ENCODE measurements at places on chromosomes 16 and 17. TPM values are rescaled to one million over a fixed set of nuclear protein-coding genes. Genes with fewer than 3 reads are reported as not detected.

POLR3K gene
- total RNA-seq, result 12.0 TPM

- peaks cover 11% of the 10 kb centered on the region for H3K36me3 ChIP-seq
- no peaks in the 10 kb centered on the region for H3K4me1 ChIP-seq
- no peak for DNase-seq
- H3K27me3 ChIP-seq, result no peaks in the 10 kb centered on the region
Observed at GRCh38 chr17:32723310-32723955, 153.5 kb downstream of the MYO1D start.

TNFRSF17 gene
- total RNA-seq, result 0.41 TPM

TP53TG3C gene
- not detected for total RNA-seq

GRCh38 chr17:64747938-64748540 is 85.9 kb upstream of the SMURF2 start:
- H3K4me3 ChIP-seq, result no peak overlapping the region
- no peaks in the 10 kb centered on the region for H3K27me3 ChIP-seq
- no peak for DNase-seq
- no peak overlapping the region for H3K27ac ChIP-seq
- H3K4me1 ChIP-seq, result no peaks in the 10 kb centered on the region

DNA sequence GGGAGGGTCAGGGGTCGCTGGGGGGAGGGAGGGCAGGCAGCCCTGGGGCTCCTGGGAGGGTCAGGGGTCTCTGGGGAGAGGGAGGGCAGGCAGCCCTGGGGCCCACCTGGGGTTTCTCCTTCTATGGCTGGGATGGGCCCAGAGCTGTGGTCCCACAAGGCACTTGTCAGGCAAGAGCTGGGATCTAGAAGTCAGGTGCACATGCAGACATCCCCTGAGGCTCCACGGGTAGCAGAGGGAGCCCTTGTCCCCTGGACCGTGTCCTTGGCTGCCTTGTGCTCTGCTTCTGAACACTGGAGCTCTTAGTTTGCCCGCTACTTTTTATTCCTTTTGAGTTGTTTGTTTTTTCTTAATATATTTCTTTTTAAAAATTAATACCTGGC is 1.8 kb downstream of the TUBB3 start:
- H3K36me3 ChIP-seq, result no peaks in the 10 kb centered on the region
- DNase-seq, result no peak
- no peak overlapping the region for H3K27ac ChIP-seq
- H3K4me3 ChIP-seq, result no peak overlapping the region

- peaks cover 39% of the 10 kb centered on the region for H3K4me1 ChIP-seq
- H3K4me3 ChIP-seq, result peak within 1 kb of the TSS; percentile 95
Observed at GRCh38 chr16:67968400-67969253, at the start of gene SLC12A4. Gene SLC12A4 (minus strand): TSS chr16:67968637. CDS start chr16:67968553, 84 bp downstream.

GRCh38 chr16:868386-868755 is 67.8 kb upstream of the GNG13 start:
- H3K36me3 ChIP-seq, result peaks cover 7% of the 10 kb centered on the region
- no peak for DNase-seq
- no peaks in the 10 kb centered on the region for H3K27me3 ChIP-seq
- H3K4me1 ChIP-seq, result no peaks in the 10 kb centered on the region
- no peak overlapping the region for H3K27ac ChIP-seq

DNA sequence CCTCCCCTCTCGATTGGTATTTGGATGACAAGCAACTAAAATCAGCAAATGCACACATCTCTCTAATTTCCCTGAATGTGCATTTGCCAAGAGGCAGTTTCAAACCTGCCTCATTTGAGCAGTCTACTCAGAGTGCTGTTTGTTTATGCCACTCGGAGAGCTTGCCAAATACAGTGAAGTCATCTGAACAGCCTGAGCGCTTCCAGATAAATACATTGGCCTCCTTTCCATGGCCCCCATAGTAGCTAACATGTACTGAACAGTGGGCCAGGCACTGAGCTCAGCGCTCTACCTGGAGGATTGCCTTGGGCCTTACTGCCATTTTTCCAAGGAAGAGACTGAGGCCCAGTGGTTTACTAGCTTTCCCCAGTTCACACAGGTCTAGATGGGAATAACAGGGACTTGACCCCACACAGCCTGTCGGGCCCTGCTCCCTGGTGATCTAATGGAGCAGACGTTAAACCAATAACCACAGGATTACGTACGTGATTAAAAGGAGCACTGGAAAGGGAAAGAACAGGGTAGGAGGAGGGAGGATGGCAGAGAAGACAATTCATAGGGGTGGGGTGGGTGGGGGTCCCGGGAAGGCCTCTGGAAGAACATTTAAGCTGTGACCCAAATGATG is 18.7 kb upstream of the ANKRD40CL start:
- H3K27ac ChIP-seq, result no peak overlapping the region
- no peaks in the 10 kb centered on the region for H3K36me3 ChIP-seq
- peaks cover 8% of the 10 kb centered on the region for H3K27me3 ChIP-seq
- no peak overlapping the region for H3K4me3 ChIP-seq
- H3K4me1 ChIP-seq, result peaks cover 11% of the 10 kb centered on the region
- DNase-seq, result no peak

DNA sequence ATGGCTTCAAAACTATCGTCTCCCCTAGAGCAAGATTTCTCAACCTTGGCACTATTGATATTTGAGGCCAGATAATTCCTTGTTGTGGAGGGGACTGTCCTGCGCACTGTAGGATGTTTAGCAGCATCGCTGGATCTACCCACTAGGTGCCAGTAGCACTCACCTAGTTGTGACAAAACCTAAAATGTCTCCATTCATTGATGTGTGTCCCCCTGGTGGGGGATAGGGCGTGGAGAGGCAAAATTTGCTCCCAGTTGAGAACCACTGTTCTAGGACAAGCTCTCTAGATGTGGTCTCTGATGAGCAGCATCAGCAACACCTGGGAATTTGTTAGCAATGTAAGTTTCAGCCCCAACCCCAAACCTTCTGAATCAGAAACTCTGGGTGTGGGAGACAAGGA is 259.0 kb downstream of the XYLT1 start:
- no peaks in the 10 kb centered on the region for H3K36me3 ChIP-seq
- no peaks in the 10 kb centered on the region for H3K4me1 ChIP-seq
- H3K27ac ChIP-seq, result no peak overlapping the region
- no peak for DNase-seq

ZG16 gene
- not detected for total RNA-seq

GRCh38 chr16:27678955-27679354 is 129.0 kb downstream of the KATNIP start:
- H3K36me3 ChIP-seq, result peaks cover 21% of the 10 kb centered on the region
- no peak for DNase-seq
- H3K4me1 ChIP-seq, result no peaks in the 10 kb centered on the region

CDR2L gene
- total RNA-seq, result 21.8 TPM

DNA sequence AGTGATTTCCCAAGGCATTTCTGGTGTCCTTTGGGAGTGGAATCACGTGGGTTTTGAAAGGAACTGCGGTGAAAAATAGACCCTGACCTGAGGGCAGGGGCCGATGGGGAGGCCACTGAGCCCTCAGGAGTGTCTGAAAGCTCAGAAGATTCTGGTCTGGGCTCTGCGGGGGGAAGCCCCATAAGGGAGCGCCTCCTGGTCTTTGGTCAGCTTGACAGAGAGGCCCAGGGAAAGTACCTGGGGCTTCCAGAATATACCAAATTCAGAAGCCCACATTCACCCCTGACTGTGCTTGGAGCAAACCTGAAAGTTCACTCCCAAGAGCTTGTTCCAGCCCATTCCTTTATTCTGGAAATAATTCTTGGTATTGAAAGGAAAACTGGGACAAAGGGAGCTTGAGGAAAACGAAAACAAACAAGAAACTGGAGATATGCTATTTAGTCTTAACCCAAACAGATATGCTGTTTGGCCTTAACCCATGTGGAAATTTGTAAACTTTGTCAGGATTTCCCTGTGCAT is 23.2 kb upstream of the NAGLU start:
- no peaks in the 10 kb centered on the region for H3K27me3 ChIP-seq
- H3K4me1 ChIP-seq, result peaks cover 23% of the 10 kb centered on the region
- peak overlapping the region; percentile 55 for H3K27ac ChIP-seq
- H3K4me3 ChIP-seq, result no peak overlapping the region
- H3K36me3 ChIP-seq, result peaks cover 56% of the 10 kb centered on the region
- no peak for DNase-seq

- H3K4me3 ChIP-seq, result no peak overlapping the region
- H3K27me3 ChIP-seq, result peaks cover 11% of the 10 kb centered on the region
- H3K4me1 ChIP-seq, result peaks cover 7% of the 10 kb centered on the region
Observed at GRCh38 chr16:88983165-88983564, 6.2 kb upstream of the CBFA2T3 start.
